ENCODE measurements at places on chromosomes 12 and 14. TPM values are rescaled to one million over a fixed set of nuclear protein-coding genes. Genes with fewer than 3 reads are reported as not detected.

Gene ARHGEF40
- 25.5 TPM for total RNA-seq

Gene KRT78
- total RNA-seq = not detected

Gene TC2N
- not detected for total RNA-seq

Gene NANOG
- not detected for total RNA-seq

Gene RFLNA
- not detected for total RNA-seq

Gene ABCC9
- total RNA-seq = 0.13 TPM

Gene HOXC11
- total RNA-seq = 4.2 TPM

Gene DIO2
- total RNA-seq = 0.34 TPM

Gene RND1
- 0.48 TPM for total RNA-seq

Gene RNASE7
- total RNA-seq = not detected

Gene SLCO1B1
- total RNA-seq = not detected

Gene MANSC1
- 7.0 TPM for total RNA-seq

Gene ASCL1
- not detected for total RNA-seq

Gene FBXW8
- 17.9 TPM for total RNA-seq

Gene ANG
- 0.72 TPM for total RNA-seq

Gene VSIG10
- 19.3 TPM for total RNA-seq

Gene LRRIQ1
- total RNA-seq = 0.45 TPM

Gene ARMH4
- 0.03 TPM for total RNA-seq

Gene AMN
- not detected for total RNA-seq

Gene MSI1
- total RNA-seq = 0.19 TPM

Gene SIX1
- 7.7 TPM for total RNA-seq

Gene BTBD6
- total RNA-seq = 32.9 TPM

Gene PKP2
- 9.8 TPM for total RNA-seq

Gene MAP1LC3B2
- 0.26 TPM for total RNA-seq

Gene C12orf54
- total RNA-seq = not detected

Gene PLEKHD1
- total RNA-seq = 0.05 TPM

Gene HOXC12
- 2.8 TPM for total RNA-seq

Gene B4GALNT1
- total RNA-seq = 25.6 TPM

Gene SYCP3
- 0.08 TPM for total RNA-seq

Gene ANO4
- total RNA-seq = 2.0 TPM

Gene HVCN1
- total RNA-seq = 0.11 TPM

Gene NID2
- 1.1 TPM for total RNA-seq

Gene DEPDC4
- total RNA-seq = 0.66 TPM

Gene BDKRB2
- total RNA-seq = 0.11 TPM

Gene GPRC5D
- total RNA-seq = not detected

Gene RFC5
- total RNA-seq = 58.3 TPM

Gene SIX6
- total RNA-seq = not detected

Gene LYZ
- 4.6 TPM for total RNA-seq

Gene FAM181A
- total RNA-seq = not detected

Gene OR10G2
- not detected for total RNA-seq

Gene FOXN4
- total RNA-seq = not detected

Gene CISTR
- total RNA-seq = not detected

Gene GPRC5A
- 112 TPM for total RNA-seq

Gene PAH
- not detected for total RNA-seq

Gene CLEC1B
- total RNA-seq = not detected

Gene ERP27
- not detected for total RNA-seq

Gene TAC3
- not detected for total RNA-seq

Gene GMPR2
- total RNA-seq = 66.8 TPM

Gene KLRG1
- 1.1 TPM for total RNA-seq

Gene KRT76
- total RNA-seq = 0.19 TPM

Gene CLEC2A
- not detected for total RNA-seq

Gene BRMS1L
- total RNA-seq = 9.2 TPM

Gene BEST3
- total RNA-seq = not detected

Gene LIN7A
- total RNA-seq = under 0.01 TPM
